ENCODE measurements at places on chromosomes 12 and 14.

DNA sequence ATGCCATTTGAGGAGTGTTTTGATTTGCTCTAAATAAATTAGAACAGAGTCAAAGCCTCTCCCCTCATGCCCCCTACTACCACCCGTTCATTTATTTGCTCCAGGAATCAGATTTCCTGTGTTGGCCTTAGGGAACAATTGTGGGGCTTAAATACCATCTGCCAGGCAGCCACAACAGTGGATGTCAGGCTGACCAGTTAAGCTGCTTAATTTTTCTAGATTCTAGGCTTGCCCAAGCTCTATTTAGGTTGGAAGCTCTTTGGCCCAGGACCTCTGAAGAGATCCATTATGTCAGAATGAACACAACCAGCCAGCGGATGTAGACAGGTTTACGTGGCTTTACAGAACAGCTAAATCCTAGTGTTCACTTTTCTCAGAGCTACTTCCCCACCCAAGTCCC lies 1.0 kb upstream of the TIMELESS start:
- DNase-seq = no peak

- no peak for DNase-seq
Measured at GRCh38 chr14:75430526-75430925, 2.7 kb downstream of the JDP2 start.

DNA sequence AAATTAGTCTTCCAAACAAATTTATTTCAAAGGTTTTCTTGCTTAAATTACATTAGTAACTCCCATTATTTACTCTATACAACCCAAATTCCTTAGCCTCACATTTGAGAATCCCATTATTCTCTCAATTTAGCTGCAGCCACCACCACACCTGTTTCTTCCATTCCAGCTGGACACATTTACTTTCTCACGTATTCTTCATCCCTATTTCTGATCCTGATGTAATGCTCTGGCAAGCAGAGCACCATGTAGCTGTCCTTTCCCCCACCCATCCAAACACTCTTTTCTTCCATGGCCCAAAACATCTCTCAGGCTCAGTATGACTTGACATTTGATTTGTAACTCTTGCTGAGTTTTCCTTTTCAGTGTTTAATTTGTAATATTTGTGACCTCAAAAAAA lies 240.2 kb upstream of the CLEC14A start:
- DNase-seq = no peak

DNA sequence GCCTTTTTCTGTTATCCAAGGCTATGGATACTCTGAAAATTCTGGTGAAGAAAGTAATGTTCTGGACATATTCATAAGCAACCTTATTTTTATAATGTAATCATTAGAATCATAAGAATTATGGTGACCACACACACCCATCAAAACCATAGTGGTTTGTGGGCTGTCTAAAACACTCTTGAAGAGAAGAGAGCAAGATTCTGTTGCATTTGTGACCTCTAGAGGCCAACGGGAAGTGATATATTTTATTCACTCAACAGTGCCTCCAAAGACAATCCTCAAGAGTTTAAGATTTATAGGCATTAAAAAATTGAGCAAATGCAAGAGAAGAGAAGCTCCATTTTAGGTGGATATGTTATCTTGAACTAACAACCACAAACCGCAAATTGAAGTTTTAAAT lies 68.5 kb upstream of the LGR5 start:
- no peak for DNase-seq

DNA sequence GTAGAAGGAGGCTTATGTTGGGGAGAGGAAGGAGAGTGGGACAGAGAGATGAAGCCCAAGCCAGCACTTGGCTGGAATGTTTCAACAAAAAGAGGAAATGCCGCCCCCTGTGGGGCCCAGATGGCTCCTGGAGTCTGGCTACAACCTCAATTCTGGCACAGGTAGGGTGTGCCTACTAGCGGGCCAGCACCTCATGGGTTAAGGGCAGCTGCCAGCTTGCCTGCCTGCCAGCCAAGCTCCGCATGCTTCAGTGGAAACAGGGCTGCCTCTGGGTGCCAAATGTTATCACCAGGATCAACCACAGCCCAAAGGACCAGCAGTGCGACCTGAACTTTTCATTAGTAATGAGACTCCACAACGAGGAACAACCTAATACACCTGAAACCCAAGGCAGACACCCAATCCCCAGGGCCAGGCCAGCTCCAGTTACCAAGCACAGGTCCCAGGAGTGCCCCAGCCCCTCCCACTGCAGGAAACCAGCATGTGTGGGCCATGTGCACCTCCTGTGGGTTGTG lies 11.3 kb downstream of the RAB15 start:
- no peak for DNase-seq

DNA sequence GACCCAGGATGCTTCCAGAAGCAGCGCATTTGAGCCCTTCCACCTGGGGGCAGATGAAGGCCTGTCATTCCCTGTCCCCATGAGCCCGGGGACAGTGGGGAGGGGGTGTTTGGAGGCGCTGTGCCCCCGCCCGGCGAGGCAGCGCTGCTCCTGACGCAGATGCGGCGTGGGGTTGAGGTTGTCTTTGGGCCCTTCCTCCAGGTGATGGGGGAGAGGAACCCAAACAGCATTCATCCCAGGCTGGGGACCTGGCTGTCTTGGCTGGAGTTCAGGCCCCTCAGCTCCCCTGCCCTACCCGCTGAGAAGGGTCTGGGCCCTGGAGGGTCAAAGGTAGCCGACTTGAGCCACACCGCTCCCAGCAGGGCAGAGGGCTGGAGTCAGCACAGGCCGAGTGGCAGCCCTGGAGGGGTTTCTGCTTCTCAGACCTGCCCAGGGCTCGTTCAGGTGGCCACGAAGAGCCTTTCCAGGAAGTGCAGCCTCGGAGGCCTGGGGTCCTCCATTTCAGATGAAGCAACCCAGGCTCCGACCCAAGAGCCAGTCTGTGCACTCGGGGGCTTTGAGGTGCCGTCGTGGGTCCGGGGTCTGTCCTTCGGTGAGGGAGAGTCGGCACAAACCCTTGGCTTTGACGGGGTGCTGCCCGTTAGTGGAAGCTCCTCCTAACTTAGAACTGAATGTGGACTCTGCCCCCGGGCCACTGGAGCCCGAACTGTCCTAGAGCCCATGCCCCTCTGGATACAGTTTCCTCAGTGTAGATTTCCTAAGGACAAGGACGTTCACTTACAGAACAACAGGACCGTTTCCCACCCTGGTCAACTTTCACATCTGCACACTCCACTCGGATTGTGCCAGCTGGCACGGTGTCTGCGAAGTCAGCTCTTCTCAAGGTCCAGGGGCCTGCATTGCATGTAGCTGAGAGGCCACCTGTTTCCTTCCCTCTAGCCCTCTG lies 16.1 kb downstream of the ACADS start:
- no peak for DNase-seq

DNA sequence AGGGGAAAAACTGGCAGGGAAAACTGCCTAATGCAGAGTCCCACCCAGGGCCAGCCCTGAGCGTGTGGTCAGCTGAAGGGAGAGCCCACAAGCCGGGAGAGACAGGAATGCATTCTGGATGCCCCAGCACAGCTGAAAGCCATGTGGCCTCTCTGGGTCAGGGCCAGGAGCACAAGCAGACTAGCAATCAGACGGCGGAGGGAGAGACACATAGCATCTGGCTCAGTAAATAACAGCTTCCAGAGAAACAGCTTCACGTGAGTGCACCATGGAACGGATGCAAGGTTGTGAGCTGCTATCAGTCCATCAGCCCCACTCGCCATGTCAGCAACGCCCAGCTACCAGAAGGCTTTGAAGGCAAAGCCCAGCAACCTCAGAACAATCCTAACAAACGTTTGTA lies 28.2 kb upstream of the TMEM106C start:
- no peak for DNase-seq

DNA sequence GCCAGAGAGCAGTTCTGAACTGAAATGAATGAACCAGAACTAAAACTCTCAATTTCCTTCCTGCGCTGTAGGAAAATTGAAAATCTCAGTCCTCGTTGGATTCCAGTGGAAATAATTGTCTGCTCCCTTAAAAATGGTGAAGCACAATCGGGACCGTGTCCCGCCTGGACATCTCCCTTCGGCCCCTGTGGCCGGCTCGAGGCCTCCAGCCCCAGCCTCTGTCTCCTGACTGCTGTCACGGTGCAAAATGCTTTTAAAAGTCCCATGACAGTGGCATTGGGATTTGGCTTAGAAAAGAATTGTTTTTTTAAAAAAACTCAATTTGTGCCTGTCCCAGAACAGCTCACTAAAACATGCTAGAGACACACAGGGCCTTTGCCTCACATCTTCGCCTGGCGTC lies 142.5 kb downstream of the ZNF664 start:
- DNase-seq = no peak

- no peak for DNase-seq
Measured at GRCh38 chr12:100953677-100954076, 159.1 kb downstream of the ANO4 start.

DNA sequence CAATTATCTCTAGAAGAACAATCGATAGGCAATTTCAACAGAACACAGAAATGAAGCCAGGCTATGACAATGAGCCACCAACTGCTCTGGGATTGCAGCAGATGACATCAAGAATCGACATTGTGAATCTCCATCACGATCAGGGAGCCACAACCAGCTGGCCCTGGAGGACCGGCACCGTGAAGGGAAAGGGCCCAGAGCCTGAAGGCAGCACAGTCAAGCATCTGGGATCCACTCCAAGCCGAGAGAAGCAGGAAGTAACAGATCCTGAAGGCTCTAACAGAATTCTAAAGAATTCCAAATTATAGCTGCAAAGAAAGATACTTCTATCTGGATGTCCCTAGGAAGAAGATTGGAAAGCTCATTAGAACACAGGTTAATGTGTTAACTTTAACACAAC lies 61.0 kb downstream of the LRRC74A start:
- DNase-seq = no peak

- no peak for DNase-seq
Measured at GRCh38 chr14:31988244-31988643, 88.9 kb upstream of the ARHGAP5 start.

DNA sequence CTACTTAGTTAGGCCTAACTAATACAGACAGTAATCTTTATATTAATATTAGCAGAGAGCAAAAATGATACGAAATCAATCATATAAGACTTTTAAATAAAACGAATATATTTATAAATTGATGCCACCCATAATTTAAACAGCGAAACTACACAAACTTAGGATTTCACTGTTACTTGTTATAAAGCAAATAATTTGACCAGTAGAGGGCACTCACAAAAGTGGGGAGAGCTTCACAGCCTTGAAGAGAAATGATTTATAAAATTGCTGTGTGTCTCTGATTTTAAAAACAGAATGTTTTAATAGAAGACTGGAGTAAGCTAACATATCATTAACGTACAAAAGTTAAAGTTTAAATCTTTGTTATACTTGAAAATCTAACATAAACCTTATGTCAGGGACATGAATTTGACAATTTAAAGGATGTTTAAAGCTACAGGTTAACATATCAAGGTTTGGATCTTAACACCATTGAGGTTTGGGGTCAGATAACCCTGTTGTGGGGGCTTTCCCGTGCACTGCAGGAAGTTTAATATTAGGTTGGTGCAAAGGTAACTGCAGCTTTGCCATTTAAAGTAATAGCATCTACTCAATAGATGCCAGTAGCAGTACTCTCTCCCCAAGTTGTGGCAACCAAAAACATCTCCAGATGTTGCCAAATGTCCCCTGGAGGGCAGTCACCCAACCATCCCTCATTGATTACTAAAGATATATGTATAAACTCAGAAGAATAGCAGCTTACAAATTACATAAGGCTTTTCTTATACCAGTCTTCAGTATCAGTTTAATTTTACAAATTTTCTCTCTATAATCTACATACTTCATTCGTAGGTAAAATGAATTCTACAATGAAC lies 9.3 kb downstream of the KRAS start:
- no peak for DNase-seq

DNA sequence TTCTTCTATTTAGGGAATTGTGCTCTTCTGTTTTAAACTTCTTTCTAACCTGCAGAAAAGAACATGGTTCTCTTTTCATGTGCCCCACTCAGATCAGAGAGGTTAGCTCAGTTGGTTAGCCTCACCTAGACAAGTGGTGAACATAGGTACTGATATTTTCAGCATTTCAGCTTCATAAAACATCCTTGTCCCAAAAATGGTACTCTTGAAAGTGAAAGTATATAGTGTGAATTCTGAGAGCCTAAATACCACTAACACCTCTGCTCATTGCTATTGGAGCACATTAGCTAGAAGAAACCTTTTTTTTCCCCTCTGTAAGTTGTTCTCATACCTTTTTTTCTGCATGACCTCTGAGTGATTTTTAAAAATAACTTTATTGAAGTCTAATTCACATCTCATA lies 17.6 kb downstream of the UBE3B start:
- DNase-seq = no peak

DNA sequence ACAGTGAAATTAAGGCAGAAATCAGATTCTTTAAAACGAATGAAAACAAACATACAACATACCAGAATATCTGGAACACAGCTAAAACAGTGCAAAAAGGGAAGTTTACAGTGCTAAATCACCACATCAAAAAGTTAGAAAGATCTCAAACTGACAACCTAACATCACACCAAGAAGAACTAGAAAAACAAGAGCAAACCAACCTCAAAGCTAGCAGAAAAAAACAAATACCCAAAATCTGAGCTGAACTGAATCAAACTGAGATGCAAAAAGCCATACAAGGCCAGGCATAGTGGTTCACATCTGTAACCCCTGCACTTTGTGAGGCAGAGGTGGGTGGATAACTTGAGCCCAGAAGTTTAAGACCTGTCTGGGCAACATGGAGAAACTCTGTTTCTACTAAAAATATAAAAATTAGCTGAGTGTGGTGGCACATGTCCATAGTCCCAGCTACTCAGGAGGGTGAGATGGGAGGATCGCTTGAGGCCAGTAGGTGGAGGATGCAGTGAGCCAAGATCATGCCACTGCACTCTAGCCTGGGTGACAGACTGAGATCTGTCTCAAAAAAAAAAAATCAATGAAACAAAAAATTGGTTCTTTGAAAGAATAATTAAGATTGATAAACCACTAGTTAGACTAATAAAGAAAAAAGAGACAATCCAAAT lies 33.2 kb upstream of the LDHB start:
- DNase-seq = no peak

DNA sequence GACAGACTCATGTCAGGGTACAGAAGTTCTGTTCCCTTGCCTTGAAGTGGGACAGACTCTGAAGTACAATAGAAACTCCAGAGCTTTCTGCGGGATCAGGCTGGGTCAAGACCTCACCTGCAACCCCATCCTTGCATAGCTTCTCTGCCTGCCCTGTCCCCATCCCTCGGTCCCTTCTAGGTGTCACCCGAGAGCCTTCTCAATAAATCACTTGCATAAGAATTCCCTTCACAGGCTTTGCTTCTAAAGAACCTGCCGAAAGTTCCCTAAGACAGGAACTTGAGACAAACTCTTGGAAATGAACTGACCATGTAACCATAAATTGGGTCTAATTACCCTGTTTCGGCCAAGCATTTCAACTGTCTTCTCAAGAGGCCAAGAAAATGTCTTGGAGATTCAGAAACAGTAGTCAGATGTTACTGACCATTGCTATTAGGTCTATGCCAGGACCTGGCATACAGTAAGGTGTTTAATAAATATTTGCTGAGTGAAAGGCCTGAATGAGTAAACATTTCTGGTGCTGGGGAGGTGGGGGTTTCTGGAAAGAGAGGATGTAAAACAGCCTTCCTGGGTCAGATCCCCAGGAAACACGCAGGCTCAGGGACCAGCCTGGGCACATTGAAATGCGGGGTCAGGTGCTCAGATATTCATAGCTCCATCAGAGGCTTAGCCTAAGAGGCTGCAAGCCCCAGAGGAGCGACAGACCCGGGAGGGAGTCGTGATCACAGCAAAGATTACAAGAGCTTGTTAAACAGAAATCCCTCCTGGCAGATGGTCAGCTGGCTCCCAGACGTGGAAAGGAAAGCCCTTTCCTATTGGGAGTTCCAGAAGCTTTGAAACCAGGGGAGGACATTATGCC lies 226.2 kb upstream of the LHX5 start:
- DNase-seq = no peak

GRCh38 chr14:90429236-90429635 lies 32.4 kb downstream of the CALM1 start:
- no peak for DNase-seq

All from omental fat pad (tissue), 4 donors.